NCI-H2029 (cell line): ENCODE measurements at places on chromosomes 2 and 18.

GRCh38 chr18:37207343-37207742, 358.3 kb downstream of the CELF4 start:
- no peak for DNase-seq

GRCh38 chr2:167599219-167599618, 648.2 kb downstream of the STK39 start:
- DNase-seq, result no peak

DNA sequence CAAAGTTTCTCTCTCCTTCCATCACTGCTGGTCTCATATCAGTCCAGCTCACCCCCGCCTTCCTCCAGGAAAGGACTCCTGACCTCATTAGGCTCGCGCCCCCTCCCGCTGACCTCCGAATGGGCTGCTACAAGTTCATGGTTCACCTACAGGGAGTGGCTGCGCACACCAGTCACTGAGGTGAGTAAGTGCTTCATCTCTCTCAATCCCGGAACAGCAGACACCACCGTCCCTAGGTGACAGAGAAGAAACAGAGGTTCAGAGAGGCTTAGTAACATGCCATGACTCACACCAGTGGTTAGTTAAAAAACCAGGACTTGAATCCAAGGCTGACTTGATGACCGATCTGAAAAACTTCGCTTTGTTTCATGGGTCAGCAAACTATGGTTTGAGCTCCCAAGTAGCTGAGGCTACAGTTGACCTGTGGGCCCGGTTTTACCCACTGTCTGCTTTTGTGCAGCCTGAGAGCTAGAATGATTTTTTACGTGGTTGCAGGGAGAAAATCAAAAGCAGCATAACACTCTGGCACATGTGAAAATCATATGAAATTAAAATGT, 42.0 kb downstream of the ZFP36L2 start:
- DNase-seq, result no peak

DNA sequence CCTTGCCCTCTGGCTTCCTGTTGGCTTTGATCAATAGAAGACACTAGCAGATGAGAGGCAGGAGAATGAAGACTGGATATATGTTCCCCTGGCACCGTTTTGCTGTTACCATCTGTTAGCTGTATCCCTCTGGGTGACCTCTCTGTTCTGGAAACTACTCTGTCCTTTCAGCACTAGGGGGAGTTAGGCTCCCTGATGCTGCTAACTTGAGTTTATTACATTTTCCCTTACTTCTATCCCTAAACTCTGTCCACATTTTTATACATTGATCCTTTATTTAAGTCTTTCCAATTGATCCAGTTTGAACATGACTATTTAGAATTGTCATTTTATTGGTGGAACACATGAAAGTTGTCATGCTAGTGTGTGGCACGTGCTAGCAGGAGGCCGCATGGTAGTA, 1014.3 kb upstream of the CDH2 start:
- no peak for DNase-seq

DNA sequence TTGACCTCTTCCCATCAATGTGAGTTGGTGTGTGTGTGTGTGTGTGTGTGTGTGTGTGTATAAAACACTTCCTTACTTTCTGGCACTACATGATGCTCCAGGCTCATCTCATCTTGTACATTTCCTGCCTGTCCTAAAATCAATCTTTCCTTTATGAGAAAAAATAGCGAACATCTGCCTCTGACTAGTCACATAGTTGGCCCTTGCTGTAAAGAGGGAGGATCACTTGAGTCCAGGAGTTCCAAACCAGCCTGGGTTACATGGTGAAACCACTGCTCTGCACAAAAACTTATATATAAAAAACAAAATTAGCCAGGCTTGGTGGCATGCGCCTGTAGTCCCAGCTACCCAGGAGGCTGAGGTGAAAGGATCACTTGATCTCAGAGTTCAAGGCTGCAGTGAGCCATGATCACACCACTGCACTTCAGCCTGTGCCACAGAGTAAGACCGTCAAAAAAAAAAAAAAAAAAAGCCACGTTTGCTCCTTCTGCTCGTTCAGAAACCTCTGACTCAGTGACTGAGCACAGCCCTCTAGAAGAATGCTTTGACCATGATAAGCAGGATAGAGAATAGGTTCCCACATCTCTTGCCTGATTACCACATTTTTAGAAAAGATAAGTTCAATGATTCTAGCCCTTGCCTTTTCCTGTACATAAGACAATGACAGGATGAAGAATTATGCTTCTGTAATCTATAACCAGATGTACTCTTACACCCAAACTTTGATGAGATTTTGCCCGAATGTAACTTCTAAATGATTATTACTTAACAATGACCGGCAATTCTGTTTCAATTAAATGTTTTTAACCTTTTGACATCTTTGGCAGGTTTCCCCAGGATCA, 45.2 kb upstream of the ST3GAL5 start:
- DNase-seq, result no peak

- no peak for DNase-seq
These were observed 136.2 kb downstream of the PXDN start for GRCh38 chr2:1607971-1608688.

DNA sequence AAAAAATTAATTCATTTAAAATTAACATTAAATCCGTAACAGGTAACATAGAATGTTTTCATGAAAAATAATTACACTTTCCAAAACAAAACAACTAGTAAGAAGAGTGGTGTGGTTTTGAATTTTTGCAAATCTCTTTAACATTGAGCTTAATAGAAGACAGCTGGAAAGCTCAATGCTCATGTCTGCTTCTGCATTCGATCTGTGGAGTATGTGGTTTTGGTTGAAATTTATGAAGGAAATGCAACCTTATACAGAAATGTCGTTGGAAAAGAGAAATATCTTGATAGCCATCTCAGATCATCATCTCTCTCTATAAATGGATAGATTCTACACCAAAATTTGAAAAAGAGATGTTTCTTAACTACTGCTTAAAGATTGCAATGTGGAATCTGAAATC, 17.3 kb upstream of the FHL2 start:
- DNase-seq, result no peak

DNA sequence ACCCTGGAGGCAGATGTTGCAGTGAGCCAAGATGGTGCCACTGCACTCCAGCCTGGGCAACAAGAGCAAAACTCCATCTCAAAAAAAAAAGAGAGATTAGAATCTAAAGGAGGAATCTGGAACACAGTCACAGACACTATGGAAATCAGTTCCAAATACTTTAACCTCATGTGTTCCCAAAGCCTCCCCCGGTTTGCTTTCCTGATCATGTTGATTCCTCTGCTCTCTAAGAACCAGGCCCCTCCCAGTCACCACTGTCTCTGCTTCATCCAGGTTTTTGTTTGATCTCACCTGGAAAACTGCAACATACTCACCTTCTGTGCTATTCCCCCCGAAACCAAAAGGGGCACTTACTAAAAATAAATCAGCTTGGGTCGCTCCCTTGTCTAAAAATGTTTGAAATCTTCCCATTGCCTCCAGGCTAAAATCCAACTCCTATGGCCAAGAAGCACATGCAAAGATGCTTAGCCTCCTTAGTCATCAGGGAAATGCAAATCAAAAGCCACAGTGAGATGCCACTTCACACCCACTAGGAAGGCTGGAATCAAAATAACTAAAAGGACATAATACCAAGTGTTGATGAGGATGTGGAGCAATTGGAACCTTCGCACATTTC, 6.2 kb upstream of the NEU2 start:
- no peak for DNase-seq
